ENCODE measurements at places on chromosomes 5 and 9.

DNA sequence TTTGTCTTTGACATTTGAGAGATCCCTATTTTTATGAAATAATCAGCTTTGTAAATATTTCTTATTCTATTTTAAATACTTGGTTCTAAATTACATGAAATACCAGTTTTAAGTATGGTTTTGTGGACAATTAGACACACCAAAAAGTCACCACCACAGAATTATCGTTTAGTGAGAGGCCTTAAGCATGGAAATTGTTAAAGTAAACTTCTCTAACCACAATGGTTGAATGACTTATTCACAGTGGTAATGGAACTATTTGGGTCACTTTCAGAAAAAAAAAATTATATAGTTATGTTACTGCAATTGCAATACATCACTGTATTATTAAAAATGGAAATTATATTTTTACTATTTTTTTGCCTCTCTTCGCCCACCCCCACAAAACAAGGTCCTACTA is 1252.5 kb downstream of the EFNA5 start:
- peak; percentile 84 for DNase-seq

DNA sequence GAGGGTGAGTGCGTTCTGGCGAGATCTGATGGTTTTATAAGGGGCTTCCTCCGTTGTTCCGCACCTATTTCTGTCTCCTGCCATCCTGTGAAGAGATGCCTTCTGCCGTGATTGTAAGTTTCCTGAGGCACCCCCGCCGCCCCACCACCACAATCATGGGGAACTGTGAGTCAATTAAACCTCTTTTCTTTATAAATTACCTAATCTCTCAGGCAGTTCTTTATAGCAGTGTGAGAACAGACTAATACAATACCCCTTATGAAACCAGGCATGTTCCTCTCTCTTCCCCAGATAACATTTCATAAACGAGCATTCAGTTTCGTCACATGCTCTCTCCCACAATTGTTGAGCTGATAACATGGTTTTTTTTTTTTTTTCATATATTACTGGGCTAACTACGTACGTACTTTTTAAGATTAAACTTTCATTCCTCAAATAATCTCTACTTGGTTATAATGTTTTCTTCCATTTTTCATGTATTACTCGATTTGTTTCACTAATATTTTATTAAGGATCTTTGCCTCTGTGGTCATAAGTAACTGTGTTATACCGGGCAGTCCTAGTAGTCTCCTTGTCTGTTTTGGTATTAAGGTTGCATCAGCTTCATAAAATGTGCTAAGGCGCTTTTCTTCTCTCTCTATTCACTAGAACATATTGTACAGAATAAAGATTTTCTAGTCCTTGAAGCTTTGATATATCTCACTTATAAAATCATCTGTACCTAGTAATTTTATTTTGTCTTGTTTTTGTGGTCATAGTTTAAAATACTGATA is 64.9 kb upstream of the MVB12B start:
- DNase-seq, result no peak

DNA sequence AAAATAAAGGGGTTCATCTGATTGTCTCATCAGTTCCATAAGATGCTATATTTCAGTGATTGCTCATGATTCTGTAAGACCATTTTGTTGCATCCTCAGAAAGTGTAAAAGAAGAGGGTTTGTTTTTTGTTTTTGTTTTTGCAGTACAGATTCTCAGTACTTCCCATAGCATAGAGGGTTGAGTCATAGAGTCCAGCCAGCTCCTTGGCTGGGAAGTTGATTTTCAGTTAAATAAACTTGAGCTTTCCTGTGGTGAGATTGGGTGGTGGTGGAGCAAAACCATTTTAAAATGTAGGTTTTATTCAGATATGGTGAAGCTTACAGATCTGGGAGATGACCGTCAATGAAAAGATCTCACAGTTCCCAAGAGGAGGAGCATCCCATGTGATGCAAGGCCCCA is 48.2 kb downstream of the DAPK1 start:
- peak; percentile 52 for DNase-seq

DNA sequence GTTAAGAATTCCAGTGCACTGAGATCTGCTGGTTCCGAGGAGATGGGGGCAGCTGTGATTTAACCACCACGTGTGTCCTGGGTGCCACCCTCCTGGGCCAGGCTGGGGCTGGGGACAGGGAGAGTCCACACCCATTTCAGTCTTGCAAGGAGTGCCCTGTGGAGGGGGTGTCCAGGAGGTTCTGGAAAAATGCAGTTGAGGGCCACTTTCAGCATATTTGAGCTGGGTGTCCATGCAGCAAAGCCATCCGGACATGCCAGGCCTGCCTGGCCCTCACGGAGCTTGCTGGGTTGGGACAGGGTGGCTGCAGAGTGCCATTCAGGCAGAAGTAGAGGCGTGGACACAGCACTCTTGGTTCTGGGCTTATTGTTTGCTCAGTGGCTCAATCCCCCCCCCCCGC is 68.1 kb downstream of the NEK6 start:
- no peak for DNase-seq
